ENCODE measurements at places on chromosomes 7 and 10.

- DNase-seq, result peak; percentile 36
Measured at GRCh38 chr10:47024399-47025252, 113.4 kb downstream of the PTPN20 start.

DNA sequence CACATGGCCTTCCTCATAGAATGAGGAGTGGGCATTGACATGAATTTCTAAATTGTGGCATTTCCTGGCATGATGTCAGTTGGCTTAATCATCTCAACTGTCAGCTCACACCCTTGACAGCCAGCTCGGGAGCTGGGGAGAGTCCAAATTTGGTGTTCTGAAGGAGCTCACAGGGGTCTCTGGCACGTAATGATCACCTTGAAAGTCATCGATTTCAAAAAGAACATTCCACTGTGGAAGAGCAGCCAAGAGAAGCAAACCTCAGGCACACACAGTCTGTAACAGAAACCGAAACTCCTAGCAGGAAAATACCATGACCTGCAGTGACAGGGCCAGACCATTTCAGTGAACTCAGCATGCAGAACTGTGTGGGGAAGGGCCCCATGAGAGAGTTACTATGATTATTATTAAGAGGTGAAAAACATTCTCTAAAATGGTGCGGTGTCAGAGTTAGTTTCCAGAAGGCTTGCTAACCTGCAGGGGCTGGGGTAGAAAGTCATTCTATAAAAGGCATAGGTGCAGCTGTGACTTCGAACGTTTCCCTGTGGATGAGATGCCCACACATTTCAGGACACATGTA, 26.4 kb upstream of the KLF6 start:
- DNase-seq, result no peak

DNA sequence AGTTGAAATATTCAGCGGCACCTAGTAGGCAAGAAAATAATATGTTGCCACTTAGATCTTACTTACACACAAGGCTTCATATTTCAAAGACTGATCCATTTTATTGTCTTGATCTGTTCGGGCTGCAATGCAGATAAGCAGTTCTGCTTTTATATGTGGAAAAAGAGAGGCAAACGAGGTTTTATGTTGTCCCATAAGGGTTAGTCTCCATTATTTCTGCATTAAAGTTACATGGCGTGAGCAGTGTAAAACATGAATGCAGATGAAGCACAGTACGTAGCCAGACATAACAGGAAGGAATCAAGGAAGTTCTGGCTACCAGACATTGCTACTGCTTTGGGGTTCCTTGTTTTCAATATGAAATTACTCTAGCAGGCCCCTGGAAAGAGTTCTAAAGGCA, 224.8 kb downstream of the BBS9 start:
- DNase-seq, result no peak

DNA sequence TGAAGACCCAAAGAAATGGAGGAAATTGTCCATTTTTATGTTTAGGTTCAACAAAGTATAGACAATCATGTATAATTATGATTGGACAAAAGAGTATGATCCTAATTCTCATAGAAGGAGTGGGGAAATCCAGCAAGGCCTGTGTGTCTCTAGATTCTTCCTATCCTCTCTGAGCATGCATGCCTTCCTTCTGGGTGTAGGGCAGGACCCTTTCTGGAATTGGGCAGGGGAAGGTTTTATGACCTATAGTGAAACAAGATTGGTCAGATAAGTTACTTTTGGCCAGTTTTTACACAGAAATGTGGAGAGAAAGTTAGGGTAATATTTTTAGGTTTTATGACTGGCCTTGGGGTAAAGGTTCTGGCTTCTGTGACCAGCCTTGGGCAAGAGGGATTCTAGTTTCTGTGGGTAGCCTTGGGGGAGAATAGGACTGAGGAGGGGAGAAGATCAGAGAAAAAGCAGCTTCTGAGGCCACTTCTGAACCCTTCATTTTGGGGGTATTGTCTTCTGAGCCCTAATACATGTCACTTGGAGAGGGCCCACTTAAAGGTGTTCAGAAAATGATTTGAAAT, 289.4 kb downstream of the EXOC4 start:
- DNase-seq, result no peak

GRCh38 chr7:27073076-27073475, 22.7 kb downstream of the HOXA1 start:
- no peak for DNase-seq

DNA sequence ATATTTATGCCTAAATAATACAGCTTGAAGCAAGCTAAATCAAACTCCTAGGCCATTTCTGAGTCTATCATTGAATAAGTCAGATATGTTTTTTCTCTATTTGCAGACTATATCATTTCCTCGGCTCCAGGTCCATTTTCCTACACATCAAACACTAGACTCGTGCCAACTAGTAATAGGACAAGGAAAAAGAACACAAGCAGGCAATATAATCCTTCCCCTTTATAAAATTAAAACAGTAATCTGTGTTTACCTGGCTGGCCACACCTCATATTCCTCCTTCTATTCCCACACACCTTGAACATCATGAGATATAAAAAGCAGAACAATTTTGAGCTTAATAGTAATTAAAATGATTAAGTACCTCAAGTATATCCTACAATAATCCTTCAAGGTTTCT, 325.7 kb downstream of the TFEC start:
- no peak for DNase-seq

DNA sequence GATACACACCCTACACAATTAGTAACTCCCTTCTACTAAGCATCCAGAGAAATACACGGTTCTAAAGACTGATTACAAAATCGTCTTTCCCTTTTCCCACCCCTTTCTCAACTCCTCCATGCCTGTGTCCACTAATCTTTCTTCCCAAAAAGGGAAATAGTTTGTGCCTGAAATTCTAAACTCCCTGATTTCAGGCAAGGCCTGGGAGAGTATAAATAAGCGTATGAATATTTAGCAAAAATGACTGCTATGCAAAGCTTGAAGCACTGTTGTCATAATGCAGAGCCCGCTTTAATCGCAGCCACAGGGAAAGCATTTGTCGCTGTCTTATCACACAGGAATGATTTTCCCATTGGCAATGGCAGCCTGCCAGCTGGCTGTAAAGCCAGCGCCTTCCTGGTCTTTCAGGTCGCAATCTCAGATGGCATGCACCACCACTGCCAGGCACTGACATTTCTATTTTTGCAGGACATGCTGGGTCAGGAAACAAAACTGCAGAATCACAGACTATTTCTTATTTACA, 142.9 kb upstream of the PCGF5 start:
- no peak for DNase-seq

DNA sequence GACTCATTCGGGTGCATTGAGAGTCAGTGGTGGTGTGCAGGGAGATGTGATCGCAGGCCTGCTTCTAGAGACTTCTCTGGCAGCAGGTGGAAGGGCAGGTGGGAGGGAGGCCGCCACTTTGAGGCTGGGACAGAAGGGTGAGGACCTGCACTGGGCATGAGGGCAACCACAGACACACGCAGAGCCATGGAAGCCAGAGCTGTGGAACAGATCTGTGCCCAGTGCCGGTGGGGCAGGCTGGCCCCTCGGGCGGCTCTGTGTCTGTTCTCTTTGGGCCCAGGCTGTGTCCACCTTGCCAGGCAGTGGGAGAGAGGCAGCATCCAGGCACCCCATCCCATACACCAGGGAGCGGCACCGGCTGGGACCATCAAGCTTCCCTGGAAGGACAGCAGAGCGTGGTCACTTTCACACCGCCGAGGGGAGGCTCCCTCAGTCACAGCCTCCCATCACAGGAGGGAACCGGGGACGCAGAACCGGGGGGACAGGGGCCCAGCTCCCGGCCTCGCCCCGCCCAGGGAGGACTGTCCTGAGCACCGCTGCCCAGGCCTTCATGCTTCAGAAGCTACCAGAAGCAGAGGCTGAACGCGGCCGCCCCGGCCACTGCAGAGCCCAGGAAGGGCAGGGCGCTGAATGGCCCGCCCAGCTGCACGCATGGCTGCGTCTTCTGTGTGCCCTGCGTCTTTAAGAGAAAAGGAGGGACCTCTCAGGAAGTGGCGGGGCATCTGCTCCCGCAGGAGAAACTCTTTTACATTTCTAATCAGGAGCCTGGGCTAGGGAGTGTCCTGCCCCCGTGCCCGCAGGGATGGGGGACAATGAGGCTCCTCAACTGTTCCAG, 32.1 kb downstream of the EN2 start:
- DNase-seq, result no peak

DNA sequence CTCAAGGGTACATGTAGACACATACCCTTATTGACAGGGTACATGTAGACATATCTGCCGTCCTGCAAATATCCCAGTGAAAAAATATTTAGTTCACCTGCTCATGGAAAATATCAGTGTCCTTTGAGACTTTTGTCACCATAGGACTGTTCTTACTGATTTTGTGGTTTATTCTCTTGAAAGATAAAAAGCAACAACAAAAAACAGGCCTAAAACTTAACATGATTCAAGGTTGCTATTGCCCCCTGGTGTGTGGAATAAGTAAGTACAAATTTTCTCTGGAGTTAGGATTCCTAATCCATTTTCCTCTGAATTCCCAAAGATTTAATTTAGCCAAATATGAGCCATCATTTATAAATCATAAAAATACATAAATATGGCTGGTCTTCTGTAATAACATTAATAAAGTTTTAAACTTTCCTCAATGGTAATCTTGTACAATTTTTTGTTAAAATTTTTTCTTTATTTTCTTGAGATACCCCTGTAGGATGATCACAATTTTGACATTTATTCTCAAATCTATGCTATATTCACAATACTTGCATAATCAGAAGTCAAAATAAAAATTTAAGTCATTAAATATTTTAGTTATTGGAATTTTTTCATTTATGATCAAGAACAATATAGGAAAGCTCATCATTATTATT, 741.4 kb upstream of the POT1 start:
- no peak for DNase-seq

DNA sequence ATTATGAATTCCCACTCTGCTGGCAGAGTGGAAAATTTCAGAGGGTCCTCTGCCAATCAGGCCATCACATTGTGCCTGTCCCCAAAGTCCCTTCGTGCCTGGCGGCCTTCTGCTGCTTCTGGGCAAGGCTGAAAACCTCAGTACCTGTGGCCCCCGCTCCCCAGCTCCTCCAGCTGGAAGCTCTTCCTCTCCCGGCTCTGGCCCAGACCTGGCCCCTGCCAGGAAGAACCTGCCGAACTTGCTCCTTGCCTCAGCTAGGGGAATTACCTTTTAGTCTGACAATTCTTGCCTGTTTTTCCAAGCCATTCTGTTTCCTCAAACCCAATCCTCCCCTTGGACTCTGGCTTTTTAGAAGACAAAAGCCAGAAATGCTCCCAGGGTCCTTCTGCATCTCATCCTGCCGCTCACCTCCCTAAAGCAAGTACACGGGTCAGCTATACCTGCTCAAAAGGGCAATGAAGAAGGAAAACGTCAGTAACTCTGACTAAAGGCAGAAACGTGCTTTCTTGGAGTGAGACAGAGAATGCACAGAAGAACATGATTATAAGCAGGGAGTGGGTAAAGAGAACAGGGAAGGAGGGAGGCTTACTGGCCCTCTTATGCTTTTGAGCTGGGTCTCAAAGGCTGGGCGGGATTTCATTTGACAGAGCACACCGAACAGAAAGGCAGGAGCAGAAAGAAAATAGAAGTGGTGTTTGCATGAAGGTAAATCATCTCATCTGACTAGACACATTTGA, 28.1 kb upstream of the TRIL start:
- no peak for DNase-seq

- DNase-seq, result no peak
Measured at GRCh38 chr7:12552876-12553275, 17.6 kb upstream of the SCIN start.

DNA sequence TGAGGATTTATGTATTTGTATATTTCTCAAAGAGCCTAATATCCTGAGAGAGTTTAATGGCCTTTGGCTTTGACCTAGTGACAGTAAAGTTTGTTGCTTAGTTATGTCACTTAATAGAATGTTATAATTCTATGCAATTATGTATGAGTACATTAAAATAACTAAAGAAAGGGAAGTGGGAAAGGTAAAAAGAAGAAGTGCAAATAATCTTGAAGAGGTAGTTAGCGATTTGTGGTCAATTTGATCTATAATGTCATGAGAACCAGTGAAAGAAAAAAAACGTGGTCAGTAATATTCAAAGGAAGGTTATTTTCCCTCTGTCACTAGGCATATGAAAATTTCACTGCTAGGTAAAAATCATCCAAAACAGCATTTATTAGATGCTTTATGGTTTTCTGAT, 143.4 kb upstream of the LSM8 start:
- DNase-seq, result no peak

- no peak for DNase-seq
Measured at GRCh38 chr10:59561477-59562121, 148.1 kb downstream of the SLC16A9 start.
